ENCODE measurements at places on chromosomes 12 and 14. TPM values are rescaled to one million over a fixed set of nuclear protein-coding genes. Genes with fewer than 3 reads are reported as not detected.

The SERPINA9 gene
- total RNA-seq: not detected

The VSX2 gene
- not detected for total RNA-seq

The ENDOU gene
- 0.37 TPM for total RNA-seq

The PTGER2 gene
- total RNA-seq: 23.5 TPM

The NFE2 gene
- not detected for total RNA-seq

The PPP1R36 gene
- not detected for total RNA-seq
